ENCODE measurements at places on chromosomes 1 and 21.

DNA sequence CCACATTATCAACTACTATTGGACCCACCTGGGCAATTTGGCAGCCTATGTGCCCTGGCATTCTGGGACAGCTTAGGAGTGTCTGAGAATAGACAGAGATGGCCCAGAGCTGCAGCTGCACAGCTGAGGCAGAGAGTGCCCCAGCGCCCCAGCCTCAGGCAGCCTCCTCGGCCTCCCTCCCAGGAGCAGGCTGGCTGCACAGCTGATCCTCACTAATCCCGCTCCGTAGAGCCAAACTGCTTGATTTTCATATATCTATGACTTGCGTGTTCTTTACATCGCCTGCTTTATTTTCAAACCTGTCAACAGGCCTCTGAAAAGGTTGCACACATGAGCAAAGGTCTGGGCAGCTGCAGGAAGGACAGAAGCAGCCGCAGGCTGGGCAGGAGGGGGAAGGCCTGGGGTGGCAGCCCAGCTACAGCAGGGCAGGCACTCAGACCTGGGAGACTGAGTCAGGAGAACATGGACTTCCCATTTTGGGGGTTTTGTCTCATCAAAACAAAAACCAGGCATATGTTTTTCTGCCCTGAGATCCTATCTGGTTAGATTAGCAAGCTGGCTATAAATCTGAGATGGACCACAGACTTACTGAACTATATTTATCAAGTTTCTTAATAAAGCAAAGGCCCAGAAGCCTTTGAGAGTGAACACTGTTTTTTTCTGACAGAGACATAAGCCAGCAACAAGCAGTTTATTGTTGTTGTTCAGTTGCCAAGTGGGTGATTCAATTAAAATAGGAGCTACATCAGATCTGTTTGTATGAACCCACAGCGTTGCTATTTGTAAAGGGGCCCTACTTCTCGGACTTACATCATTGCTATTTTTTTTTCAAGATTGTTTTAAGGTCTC is 301.8 kb upstream of the DUSP10 start:
- DNase-seq, result peak; percentile 100

DNA sequence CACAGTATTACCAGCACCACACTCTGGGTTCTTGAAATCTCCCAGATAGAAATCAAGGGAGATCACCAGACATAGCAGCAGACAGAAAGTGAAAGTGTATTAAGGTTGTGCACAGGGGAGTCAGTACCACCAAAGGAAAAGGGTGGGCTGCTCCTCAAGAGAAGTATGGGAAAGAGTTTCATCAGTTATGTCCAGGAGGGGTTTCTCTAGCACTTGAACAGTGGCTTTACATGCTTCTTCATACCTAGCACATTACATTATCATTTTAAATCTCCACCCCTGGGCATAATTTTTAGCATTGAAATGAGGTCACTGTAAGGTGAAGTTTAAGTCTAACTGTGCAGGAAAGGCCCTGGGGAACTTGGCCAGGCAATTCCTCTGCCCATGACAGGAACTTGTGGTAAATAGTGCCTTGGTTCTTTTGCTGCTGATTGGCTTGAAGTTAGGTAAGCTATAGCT is 601.0 kb downstream of the NUF2 start:
- DNase-seq, result no peak

- no peak for DNase-seq
Measured at GRCh38 chr1:217096200-217096599, 373.0 kb upstream of the ESRRG start.

DNA sequence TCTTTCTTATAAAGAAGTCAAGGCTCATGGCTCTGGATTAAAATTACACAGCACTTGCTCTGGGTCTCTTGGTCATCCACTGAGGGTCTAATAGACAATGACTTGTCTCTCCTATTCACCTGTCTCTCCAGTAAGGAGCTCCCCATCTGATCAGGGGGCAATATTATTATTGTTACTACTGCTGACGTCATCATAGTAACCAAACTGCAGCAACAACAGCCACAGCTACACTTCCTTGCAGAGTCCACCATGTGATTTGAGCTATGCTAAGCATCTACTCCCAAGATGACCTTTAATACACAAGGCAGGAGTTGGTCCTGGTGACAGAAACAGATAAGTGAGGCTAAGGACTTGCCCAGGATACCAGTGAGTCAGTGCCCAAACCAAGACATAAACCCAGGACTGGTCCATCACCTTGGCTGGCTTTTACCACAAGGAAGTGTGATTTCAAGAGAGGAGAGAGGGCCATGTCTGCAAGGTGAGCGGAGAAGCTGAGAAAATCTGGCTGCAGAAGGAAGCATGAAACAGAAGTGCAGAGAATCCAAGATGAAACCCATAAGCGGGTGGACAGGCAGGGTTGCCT is 602.5 kb downstream of the PTPRU start:
- DNase-seq, result no peak

DNA sequence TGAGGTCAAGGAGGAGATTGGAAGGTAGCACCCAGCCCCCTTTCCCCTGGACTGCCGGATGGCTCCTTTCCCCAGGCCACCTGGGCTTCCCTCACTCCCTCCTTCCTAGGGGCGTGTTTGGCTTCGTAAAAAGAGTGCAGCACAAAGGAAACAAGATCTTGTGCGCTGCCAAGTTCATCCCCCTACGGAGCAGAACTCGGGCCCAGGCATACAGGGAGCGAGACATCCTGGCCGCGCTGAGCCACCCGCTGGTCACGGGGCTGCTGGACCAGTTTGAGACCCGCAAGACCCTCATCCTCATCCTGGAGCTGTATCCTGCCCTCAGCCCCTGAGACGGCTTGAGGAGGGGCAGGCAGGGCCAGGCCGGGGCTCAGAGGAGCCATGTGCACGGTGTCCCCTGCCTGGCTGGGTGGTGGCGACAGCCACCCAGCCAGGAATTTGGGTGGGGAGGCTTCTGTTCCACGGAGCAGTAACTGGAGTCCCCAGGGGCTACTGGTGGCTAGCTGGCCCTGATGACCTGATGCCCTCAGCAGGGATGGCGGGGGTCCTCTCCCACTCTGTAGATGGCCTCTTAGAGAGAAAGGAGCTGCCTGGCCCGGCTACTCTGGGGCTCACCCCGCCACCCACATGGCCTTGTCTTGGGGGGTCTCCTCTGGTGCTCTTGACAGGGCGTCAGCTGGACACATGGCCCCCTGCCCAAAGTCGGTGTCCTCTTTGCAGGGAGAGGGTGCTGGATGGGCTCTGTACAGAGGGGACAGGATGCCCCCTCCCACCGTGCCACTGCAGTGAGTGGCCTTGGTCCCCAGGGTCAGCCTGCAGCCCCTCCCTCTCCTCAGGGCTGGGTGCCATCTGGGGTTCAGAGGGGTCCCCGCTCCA is 39.5 kb downstream of the TRIM11 start:
- no peak for DNase-seq

DNA sequence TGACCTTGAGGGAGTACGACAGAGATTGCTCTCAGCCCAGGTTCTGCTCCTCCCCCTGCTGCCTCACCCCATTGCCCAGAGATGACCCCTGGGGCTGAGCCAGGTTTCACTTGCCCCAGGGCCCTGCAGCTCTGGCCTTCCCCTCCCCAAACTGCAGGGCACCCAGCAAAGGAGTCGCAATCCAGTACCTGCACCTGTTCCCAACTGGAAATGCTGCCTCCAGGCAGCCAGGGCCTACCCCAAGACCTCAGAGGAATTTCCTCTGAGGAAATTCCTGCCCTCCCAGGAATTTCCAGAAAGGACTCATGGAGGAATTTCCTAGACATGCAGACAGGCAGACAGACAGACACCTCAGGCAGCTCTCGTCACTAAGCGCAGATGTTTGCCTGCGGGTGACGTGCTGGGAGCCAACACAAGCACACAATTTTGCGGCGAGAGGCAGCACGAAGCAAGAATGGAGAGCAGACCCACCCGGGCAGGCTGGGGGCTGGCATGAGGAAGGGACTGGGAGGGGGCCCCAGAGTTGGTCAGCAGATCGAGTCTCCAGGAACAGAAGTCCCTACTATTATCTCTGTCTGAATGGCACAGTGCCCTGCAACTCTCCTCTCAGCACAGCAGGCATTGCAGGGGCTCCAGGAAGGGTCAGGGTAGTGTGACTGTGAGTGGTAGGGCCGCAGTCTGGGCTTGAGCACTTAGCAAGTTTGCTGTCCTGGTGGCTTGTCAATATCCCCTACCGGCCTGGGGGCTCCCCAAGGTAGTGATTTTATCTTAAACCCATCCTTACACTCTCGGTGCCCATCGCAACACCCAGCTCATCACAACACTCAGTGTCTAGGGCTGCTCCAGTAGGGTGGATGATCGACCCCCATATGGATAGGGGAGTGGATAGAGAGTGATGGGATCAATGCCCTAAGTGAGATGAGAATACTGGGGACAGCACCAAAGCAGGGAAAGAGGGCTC is 2.9 kb upstream of the EFNA1 start:
- DNase-seq, result peak; percentile 24
